ENCODE measurements at places on chromosomes 7 and 10.

DNA sequence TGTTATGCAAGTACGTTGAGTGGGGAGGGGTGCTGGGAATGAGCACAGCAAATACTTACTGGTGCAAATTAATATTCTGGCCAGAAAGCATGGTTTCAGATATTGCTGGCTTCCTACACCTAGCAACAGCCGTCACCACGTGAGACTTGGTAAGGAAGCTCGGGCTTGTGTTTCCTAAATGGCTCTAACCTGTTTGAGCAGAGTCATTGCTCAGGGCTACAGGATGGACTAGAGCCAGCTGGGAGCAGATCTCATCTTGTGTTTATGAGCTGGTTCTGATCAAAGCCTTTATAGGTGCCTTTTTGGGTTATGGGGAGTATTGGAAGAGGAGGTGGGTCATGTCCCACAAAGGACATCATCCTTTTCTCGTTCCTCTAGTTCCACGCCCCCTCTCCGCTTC lies 200.3 kb downstream of the BUB3 start:
- DNase-seq: no peak

GRCh38 chr7:130791746-130792145 lies 57.7 kb upstream of the KLF14 start:
- DNase-seq: no peak

- no peak for DNase-seq
Measured at GRCh38 chr7:14137676-14138075, 148.2 kb upstream of the ETV1 start.

DNA sequence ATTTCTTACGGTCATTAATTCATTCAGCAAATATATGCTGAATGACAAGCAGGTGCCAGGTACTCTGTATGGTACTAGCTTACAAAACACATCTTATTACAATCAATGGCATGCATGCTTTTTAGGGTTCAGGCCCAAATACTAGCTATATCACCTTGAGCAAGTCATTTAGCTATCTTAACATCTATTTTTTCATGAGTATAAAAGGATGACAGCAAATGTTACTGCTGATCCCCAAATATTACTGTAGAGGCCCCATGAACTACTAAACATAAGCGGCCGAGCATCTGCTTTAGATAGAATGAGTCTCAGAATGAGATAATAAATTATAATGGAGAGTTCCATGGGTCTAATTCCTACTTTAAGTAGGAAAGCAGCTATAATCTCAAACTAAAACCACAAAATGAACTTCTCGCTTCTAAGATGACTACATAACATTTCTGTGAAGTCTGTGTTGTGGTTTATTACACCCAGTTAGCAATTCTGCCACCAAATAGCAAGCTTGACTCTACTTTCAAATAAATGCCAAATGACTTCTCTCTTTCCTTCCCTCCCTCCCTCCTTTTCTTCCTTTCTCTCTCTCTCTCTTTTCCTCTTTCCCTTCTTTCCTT lies 113.7 kb upstream of the LRRN3 start:
- no peak for DNase-seq

- no peak for DNase-seq
Measured at GRCh38 chr10:78588194-78588811, 480.5 kb upstream of the ZMIZ1 start.

DNA sequence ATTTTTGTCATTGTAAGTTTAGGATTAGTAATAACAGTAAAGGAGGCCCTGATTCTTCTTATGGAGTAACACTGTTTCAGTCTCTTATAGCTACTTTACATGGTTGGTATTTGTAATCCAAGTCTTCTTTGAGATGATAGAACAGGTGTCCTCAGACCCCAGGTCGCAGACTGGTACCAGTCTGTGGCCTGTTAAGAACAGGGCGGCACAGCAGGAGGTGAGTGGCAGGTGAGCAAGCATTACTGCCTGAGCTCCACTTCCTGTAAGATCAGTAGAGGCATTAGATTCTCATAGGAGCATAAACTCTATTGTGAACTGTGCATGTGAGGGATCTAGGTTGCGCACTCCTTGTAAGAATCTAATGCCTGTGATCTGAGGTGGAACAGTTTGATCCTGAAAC lies 77.3 kb downstream of the STK31 start:
- no peak for DNase-seq

- DNase-seq: no peak
Measured at GRCh38 chr7:103106005-103106702, 31.2 kb downstream of the ARMC10 start.

DNA sequence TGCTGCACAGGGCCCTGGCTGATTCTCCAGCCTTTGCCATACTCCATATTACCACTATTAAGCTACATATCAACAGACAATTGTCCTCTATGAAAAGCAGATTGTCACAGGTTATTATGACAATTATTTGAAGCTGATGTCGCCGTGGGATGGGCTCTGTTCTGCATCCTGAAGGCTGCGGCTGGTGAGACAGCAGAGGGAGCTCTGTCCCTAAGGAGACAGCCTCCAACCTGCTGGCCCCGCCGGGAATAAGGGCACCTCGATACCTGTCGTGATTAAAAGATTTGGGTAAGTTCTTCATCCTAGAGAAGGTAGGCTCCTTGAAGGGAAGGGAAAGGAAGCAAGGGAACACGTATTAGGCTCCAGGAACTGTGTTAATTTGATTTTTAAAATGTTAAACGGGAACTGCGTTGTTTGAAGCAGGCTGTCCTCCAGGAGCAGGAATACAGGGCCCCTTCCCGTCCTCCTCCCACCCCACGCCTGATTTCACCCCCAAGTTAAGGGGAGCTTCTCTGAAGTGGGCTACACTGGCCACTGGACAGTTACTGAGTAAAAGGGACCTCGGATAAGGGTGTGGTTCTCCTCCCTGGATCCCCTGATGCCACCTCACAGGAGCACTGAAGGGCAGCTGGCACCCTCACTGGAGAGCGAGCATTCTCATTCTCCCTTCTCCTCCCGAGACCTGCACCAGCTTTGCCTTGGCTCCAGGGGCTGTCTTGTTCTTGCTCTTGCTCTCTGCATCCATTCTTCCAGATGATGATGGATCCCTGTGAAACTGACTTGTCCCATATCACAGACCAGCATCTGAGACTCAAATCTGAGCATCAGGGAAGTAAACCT lies 11.8 kb upstream of the TIAL1 start:
- DNase-seq: no peak

DNA sequence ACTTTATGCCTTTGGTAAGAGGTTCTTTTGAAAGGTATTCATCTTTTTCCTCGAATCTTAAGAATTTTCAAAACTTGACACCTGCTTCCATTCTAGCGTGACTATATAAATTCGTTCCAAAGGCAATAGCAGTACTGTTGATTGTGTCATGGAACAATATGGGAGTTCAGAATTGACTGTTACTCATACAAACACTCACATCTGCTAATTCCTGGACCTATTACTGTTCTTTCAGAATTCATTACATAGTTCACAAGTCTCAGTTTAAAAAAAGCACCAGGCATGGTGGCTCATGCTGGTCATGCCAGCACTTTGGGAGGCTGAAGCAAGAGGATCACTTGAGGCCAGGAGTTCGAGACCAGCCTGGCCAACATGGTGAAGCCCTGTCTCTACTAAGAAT lies 80.9 kb downstream of the CACNB2 start:
- no peak for DNase-seq

- DNase-seq: no peak
Measured at GRCh38 chr10:49161411-49161997, 26.7 kb downstream of the TMEM273 start.

- DNase-seq: no peak
Measured at GRCh38 chr10:58593008-58593407, 80.3 kb downstream of the BICC1 start.

- DNase-seq: no peak
Measured at GRCh38 chr10:120012566-120012965, 120.0 kb downstream of the SEC23IP start.
